Stimulated activated CD4-positive, alpha-beta T cell treated with anti-CD3 and anti-CD28 coated beads, Interleukin-1b, Interleukin-23, amount 100 ng/mL, for 4 hours (primary cell): ENCODE measurements at places on chromosomes 2 and 18.

- DNase-seq: peak; percentile 72
Measured at GRCh38 chr2:218896501-218897393, 16.1 kb downstream of the WNT10A start.

DNA sequence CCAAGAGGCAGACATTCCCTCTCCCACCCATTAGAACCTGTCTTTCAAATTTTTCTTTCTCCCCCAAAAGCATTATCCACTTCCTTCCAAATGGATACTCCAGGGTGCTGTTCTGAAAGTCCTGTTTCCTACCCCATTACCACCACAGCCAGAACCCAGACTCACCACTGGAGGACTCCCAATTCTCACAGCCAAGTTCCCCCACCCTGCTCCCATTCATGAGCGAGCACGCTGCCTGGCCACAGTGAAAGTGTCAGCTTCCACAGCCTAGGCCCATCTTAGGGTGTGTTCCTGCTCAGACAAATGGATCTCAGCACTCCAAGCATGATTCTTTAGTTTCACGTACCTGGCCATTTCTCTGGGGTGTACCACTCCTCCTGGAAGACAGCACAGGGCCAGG lies 3.8 kb upstream of the ANKRD53 start:
- DNase-seq: no peak

DNA sequence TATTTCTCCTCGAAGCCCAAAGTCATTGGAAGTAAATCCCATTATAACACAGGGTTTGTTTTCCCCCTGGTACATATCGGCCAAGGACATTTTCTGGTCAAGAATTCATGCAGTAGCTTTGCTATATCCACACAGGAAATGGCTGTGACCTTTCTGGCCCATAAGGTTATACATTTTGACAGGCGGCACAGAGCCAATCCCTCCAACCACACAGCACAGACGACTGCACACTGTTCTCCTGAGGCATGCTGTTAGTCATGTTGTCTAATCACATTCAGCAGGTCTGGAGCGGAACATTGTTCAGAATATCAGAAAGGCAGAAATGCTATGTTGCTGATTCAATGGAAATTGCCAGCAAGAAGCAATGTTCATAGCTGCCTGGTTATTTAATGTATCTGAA lies 742.3 kb upstream of the SLC8A1 start:
- DNase-seq: no peak

GRCh38 chr2:121530212-121530705 lies 421 bp upstream of the RNU4ATAC start:
- peak; percentile 79 for DNase-seq

GRCh38 chr2:227163485-227163997 lies 464 bp downstream of the COL4A4 start:
- DNase-seq: no peak
